SK-N-MC (cell line): ENCODE measurements at places on chromosomes 4 and X.

- no peak for DNase-seq
Observed at GRCh38 chr4:158835226-158836001, 66.6 kb downstream of the FNIP2 start.

GRCh38 chrX:119237562-119237942 lies 1.5 kb downstream of the PGRMC1 start:
- no peak for DNase-seq

DNA sequence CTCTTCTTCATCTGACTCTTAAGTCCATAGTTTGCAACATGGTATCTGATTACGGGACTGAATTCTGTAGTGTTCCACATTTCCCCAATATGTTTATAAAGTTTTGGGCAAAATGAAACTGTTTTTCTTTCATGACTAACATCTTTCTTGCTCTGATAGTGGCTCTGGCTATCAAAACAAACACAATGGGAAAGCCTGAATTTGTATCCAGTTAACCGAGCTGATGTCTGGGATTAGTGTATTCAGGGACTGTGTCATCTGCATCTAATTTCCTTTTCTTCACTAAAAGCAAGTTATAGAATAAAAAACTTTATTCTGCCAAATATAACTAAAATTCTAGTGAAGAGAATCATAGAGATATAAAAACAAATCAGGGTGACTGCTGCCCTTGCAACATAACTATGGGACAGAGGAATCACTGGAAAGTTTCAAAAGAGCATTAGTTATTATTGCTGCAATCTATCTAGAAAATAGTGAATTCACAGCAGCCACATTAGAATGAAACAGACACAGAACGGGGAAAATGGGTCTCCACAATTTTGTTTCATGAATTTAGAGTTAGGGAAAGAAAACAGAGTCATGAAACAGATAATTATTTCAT lies 61.3 kb downstream of the ANTXR2 start:
- no peak for DNase-seq

GRCh38 chr4:61511716-61512488 lies 311.8 kb downstream of the ADGRL3 start:
- DNase-seq = no peak

GRCh38 chr4:8409264-8410065 lies 31.1 kb downstream of the ACOX3 start:
- no peak for DNase-seq

DNA sequence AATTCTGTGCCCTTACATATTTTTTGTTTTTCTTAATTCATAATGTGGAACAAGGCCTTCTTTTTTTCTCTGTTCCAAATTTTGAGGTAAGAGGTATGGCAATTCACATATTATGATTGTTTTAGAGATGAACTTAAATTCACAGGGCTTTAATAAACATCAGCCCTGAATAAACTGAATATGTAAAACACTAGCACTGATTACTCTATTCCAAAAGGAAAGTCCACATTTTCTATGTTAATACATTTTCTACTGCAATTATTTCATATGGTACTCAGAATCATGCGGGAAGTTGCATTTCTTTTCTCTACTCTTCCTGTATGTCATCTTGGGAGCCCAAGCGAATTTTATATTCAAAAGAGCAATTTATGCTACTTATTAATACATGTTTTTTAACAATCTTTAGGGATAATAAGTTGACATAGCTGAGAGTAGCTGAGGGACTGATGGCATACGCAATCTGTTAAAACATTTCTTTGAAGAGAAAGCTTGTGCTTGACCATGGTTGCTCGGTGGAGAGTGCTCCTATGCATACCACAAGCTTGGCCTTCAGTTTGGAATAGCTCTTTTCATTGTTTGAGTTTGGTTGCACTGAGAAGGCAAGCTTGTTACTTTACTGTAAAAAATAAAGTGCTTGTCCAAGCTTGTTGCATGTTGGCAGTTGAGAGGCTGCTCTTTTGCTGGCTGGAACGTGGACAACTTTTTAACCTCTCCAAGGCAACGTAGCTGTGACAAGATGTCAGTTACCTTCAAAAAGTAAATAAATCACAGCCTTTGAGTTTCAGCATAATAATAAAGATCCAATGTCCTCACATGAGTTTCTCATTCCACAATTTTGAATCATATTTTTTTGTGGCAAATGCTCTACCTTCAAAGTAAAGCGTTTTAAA lies 196.3 kb upstream of the SPRY1 start:
- DNase-seq = no peak

DNA sequence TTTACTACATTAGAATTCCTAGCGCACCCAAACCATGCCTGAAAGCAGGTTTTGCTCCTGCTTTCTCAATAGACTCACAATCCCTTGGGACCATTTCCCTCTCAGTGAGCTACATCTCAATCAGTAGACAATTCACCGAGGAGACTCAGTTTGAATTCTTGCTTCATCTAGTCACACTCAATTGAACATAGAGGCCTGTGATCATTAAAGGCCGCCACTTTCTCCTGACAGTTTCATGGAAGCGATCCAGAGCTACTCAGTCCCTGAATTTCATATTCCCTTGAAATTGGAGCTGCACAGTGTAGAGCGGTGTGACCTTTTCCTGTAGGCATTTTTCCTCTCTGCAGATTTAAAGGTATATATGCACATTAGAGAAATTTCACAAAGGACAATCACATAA lies 193.9 kb upstream of the SPOCK3 start:
- DNase-seq = no peak

DNA sequence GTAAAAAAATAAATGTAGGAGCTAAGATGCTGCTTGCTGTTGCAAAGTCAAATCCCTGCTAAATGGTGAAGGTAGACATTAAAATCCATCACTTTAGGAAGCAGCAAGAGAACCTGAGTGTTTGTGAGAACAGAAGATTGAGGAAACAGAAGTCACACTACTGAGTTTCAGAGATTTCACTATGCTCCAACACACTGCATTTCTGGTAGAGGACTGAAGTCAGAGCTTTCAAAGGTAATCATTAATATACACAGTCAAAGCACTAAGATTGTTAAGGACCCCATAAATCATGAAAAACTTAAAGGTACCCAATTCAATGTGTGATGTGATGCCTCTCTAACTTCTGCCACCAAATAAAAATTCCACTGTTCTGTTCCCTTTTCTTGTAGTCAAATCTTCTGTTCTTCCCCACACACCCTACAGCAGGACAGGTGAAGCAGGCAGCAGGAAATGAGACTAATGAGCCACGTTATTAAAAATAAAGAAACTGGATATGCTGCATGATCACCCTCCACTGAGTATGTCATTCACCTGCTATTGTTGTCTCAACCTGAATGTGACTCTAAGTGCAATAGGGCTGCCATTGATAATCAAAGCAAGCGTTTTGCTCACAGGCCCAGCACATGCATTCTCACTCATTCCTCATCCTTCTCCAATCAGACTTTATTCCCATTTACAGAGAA lies 28.9 kb upstream of the APELA start:
- no peak for DNase-seq

- DNase-seq = no peak
Observed at GRCh38 chrX:68717196-68717595, 69.7 kb downstream of the STARD8 start.

GRCh38 chr4:139596034-139596683 lies 40.1 kb upstream of the SETD7 start:
- DNase-seq = no peak

- no peak for DNase-seq
Observed at GRCh38 chrX:9436812-9437211, 28.0 kb upstream of the TBL1X start.

DNA sequence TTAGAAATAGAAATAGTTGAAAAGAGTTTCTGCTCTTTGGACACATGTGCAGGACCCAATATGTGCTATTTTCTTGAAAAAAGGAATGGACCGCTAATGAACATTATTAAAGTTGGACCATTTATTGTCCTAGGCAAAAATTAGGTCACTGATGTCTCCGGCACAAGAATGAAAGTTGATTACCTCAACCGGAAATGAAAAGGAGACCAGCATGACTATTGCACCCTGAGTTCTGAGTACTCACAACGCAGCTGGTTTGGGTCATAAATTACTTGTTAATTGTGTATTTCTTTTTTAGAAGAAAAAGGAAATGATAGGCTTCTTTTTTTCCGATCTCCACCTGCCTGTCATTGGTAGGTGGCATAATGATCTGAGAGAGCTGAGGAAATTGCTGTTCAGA lies 232.7 kb downstream of the ARHGAP24 start:
- no peak for DNase-seq

DNA sequence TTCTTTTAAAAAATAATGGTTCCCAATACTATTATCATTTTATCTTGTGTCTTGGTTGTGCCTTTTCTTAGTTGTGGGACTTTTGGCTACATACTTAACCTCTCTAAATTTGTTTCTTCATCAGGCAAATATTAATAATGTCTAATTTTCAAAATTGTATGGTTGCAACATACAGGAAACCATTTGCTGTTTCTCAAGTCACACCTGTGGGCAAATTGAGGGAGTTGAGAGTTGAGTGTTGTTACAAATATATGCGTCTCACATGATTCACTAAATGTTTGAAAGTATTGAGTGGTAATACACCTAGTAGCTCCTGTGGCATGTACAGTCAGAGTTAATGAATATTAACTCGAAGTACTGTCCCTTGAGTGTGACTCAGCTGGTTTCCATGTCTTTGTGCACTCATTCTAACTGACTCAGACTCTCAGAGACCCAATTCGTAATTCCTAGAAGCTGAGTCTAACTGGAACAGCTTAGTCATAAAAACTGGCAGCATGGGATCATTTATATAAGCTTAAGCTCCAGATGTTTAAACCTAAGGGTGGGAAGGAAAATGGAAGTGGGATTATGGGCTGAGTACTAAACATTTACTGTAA lies 802.4 kb downstream of the TRIML1 start:
- no peak for DNase-seq

- DNase-seq = no peak
Observed at GRCh38 chr4:186104114-186104889, at the start of gene FAM149A. Gene FAM149A (plus strand): TSS chr4:186104704.

DNA sequence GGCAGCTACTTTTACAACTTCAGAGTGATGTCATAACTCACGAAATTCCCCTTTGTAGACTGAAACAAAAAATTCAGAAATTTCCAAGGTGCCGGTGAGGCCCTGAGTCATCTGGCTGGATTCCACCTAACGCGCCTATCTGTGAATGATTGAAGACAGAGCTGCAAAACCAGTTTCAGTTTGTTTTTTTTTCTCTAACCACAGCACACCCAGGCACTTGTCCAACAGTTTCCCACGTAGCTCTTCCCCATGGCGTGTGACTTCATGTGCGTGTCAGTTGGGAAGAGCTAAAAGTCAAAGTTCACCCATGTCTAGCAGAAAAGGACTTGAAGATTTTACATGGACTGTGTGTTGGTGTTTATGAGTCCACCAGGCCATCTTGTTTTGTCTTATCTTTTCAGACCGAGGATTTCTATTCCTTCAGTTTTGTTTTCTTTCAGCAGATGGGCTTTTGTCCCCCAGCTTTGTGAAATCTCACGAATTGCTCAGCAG lies 16.4 kb downstream of the TCEANC start:
- DNase-seq = no peak

GRCh38 chr4:5051278-5052203 lies at the start of gene STK32B:
Gene STK32B (plus strand): TSS chr4:5051480.
- DNase-seq = no peak

DNA sequence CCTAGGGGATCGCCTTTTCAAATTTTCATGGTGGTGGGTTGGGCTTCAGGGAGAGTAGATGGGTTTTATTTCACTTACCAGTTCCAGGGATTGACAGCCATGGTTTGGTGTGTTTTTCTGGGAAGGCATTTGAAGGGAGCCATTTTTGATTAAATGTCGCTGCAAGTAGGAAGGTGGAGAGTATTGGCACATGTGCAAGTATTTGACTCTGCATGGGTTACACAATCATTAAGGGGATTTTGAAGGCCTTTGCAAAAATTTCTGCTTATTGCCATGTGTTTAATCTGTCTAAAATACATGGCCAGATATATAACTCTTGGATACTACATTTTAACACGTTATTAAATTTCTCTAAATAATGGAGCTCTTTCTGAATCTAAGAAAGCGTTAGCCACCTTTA lies 55.1 kb downstream of the GPAT3 start:
- DNase-seq = no peak

- DNase-seq = no peak
Observed at GRCh38 chr4:109972786-109973528, 60.3 kb downstream of the EGF start.

GRCh38 chr4:172996571-172997216 lies 171.9 kb upstream of the GALNT7 start:
- DNase-seq = no peak

GRCh38 chr4:111204797-111205196 lies 581.9 kb upstream of the PITX2 start:
- DNase-seq = no peak

DNA sequence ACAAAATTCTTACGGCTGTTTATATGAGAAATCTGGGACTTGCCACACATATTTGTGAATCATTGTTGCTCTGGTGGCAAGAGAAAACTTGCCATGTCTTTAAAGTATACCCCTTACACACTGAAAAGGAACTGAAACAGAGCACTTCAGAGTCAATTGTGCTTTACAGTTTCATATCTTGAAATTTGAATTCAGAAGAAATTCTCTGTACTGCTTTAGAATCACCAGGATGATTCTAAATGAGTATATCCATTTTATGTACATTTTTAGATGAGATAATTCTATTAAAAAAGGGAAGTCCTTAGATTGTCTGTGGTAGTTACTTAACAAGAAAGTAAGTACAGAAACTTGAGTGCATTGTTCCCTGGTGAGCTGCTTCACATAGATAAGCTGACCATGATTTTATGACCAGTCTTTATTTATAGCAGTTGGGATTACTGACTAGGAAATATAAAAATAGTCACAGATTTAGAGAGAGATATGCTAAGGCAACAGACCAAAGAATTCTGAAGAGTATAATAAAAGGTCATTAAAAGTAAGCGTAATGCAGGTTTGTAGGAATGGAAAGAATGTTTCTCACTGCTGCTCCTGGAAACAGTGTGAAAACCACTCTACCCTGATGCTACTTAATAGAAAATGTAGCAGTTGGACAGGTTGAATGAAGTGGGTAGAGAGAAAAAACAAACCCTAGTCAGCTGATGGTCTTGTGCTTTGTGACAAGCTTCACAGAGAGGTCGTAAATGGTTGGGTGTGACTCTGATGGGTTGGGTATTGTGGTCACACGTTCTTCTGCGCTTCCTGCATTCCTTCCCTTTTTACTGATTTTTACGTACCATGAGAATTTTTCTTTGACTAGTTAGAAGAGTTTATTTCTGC lies 41.0 kb downstream of the FNIP2 start:
- no peak for DNase-seq

- no peak for DNase-seq
Observed at GRCh38 chrX:154448484-154448883, 4.5 kb downstream of the FAM50A start.

DNA sequence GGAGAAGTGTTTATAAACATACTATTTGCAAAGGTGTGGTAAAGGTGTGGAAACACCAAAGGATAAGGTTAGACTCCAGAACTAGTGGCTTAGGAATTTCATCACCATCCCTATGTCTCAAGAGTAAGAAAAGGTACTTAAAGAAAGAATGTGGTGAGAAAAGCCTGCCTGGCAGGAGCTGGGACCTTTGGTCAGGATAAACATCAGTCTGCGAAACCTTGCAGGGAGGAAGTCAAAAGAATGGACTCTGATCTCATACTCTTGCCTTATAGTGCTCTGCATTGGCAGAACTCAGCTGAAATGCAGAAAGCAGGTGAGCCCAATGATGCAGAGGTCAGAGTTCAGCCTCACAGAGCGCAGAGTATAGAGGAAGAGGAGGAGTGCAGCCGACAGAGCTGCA lies 97.2 kb upstream of the NR3C2 start:
- DNase-seq = no peak

GRCh38 chr4:119227690-119228089 lies 15.2 kb downstream of the USP53 start:
- no peak for DNase-seq
